ENCODE measurements at places on chromosomes 1 and 21.

DNA sequence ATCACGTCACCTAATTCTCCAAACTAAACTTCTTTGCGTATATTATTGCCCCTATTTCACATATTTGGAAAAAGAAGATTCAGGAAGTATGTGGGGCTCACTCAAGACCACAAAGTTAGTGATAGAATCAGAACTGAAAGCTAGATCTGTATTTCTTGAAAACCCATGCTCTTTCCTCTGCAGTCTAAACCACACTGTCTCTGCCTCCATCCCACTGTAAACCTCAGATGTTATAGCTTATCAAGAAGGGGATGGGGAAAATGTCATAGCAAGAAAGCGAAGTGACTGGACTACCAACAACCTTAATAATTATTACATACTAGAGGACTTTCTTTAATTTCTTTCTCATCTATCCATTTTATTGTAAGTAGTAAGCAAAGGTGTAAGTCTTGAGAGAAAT, 257.7 kb upstream of the SGIP1 start:
- no peak for DNase-seq

GRCh38 chr1:223114871-223115270, 28.2 kb downstream of the TLR5 start:
- DNase-seq, result no peak

GRCh38 chr21:15353546-15353945, 288.7 kb upstream of the NRIP1 start:
- DNase-seq, result no peak

- no peak for DNase-seq
Measured at GRCh38 chr1:5876094-5876650, 116.1 kb downstream of the NPHP4 start.

DNA sequence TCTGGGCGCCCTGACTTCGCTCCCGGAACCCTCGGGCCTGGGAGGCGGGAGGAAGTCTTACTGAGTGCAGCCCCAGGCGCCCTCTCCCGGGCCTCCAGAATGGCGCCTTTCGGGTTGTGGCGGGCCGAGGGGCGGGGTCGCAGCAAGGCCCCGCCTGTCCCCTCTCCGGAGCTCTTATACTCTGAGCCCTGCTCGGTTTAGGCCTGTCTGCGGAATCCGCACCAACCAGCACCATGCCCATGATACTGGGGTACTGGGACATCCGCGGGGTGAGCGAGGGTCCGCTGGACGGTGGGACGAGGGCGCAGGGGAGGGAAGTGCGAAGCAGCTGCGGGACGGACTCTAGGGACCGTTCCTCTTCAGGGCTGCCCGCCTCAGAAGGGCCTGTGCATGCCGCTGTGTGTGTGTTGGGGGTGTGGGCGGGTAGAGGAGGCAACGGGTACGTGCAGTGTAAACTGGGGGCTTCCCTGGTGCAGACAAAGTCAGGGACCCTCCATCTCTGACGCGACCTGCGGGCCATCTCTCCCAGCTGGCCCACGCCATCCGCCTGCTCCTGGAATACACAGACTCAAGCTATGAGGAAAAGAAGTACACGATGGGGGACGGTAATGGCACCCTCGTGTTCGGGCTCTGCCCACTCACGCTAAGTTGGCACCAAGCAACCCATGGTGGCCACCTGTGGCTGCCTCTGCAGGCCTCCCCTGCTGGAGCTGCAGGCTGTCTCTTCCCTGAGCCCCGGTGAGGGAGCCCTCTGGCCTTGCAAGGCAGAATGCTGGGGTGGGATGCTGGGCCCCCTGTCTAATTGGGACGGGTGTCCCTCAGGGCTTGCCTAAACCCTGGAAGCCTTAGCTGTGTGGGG, at the start of gene GSTM1:
GSTM1 (plus strand) TSS at position 177 of the 859 bp plus-strand sequence; CDS start at position 234, 57 bp downstream.
- no peak for DNase-seq

DNA sequence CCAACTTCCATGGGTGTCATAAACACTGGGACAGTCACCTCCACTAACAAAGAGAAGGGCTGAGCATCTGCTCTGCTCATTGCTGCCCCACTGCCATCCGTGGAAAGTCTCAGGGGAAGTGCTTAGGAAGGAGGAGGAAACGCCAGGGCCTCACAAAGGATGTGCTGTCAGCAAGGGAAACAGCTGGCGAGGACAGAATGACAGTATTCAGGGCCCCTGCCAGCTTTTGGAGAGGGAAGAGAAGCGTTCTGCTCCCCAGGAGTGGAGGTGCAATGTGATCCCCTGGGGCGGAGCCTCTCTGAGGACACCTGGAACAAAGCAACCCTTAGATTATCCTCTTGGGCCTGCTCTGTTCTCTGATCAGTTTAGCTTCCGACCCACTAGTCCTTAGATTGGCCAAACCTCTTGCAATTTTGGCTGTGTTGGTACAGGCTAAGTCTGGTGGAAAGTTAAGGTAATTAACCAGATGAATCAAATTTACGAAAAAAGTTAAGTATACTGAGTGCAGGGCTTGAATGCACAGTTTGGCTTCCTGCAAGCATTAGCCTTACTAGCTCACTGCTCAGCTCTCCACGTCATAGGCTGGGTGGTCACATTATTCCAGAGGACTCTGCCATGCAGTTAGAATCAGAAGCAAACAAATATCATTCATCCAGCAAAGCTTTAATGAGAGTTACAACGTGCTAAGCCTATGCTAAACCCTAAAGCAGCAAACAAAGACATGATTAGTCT, 170.2 kb upstream of the NFIA start:
- DNase-seq, result no peak

DNA sequence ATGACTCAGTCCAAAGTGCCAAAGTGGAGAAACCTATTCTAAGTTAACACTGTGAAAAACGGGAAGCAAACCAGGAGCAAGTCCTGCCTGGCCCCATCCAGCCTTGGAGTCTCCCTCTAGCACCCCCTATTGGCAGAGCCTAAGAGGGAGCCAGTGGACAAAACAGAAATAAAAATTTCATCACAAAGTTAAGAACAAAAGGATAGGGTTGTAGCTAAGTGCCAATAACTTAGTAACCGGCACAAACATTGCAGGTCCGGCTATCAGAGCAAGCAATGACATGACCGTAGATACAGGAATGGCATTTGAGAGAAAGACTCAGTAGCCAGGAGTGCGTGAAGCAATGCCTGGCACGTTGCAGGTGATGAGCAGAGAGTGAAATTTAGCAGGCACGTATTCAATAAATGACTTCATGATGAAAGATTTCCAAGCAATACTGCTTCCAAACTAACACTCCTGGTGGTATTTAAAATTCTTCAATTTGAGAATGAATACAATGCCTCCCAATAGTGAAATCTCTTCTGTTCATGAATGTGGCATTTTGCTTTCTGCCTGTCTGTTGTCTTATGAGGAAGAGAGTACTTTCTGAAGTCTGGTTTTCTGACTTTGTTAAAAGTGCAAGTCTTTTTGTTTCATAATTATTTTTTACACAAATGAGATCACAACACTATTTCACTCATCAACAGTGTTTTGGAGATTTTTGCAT, 391.0 kb downstream of the OMA1 start:
- DNase-seq, result no peak

DNA sequence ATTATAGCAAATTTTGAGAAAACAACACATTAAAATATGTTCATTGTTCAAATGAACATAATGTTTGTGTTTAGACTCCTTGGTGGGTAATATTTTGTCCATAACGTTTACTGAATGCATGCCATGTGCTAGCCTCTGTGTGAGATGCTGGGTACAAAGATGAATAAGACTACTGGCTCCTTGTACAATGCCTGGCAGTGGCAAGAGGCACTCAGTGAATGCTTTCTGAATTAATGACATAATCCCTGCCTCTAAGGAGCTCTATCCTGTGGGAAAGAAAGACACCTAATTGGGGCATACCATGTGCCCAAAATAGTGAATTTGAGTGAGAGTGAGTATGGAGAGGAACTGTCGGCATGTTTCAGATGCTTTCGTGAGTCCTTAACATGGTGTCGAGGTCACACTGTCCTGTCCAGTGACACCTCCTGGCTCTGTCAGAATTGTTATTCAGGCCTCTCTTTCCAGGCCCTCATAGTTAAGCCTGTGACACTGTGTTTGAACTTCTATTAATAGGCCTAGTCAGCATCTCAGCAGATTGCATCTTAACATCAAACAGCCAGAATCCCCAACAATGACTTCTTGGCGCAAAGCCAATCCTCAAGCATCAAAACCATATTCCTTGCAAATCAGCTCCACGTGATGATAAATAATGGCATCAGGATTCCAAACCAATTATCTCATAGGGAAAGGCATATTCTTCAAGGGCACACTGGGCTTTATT, 32.8 kb upstream of the S1PR1 start:
- peak; percentile 49 for DNase-seq

GRCh38 chr1:6466751-6467150, 778 bp upstream of the TNFRSF25 start:
- no peak for DNase-seq

DNA sequence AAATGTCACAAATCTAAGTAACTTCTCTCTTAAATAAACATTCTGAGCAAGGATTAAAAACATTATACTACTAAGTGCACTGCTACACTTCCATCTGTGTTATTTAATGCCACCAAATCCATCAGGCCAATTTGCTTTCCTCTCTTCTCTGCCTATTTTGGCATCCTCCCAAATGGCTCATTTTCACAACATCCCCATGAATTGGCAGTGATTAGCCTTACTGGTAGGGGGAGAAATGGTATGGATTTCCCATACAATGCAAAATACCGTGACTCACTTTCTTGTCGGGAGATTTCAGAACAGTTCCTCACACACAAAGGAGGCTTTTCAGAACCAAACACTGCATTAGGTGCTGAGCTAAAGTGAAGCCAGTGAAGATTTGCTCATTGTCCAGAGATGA, 195.7 kb downstream of the MIS18A start:
- no peak for DNase-seq

GRCh38 chr21:33418691-33419090, 15.5 kb downstream of the IFNGR2 start:
- DNase-seq, result no peak

DNA sequence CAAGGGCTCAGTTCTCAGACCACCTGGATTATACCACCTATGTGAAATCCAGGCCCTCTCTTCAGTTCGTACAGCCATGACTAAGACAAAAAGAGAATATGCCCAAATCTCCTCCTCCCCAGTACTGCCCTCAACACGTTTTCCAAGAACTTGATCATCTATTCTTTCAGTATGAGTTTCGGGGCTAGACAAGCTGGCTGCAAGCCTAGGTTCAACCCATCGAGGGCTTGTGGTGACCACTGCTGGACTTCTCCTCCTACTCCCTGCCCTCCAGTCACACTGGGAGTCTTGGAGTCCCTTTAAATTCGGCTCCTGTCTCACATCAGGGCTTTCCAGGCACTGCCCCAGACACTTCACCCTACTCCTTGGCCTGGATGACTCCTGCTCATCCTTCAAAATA, 352.3 kb downstream of the KCNH1 start:
- DNase-seq, result no peak

- no peak for DNase-seq
Measured at GRCh38 chr1:90778486-90778885, 61.4 kb upstream of the BARHL2 start.

DNA sequence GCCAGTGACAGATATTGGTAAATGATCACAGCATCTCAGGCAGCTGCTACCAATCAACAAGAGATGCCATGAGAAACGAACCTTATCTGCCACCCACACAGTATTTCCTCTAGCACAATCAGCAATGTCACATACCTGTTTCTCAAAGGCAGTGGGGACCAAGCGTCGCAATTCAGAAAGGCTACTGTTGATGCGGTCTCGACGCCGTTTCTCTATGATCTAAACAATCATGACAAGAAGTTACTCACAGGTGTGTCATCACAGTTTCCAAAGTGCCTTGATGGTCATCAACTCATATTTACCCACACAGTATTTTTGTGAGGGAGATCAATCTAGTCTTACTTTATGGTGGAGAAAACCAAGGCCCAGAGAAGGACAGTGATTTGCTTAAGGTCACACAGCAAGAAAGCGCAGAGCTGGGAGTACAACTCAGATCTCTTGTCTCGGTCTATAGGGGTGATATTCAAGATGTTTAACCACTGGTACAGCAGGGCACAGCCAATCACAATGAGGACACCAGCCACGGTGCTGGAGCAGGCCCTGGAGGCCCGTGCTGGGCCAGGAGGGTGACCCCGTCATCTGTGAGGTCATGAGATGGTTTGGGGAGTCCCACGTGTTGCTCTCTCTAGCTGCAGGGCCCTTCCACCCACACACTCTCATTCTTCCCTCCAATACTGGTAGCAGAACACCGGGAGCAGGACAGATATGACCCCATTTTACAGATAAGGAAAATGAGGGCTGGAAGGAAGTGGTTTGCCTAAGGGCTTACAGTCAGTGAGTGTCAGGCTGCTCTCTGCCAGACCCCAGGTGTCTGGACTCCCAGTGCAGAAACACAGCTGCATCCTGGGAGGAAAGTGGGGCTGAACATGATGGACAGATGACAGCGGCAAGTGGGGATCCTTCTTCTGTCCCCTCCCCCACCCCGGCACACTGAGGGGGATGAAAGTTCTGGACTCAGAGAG, 7.8 kb downstream of the HEYL start:
- DNase-seq, result no peak

- DNase-seq, result no peak
Measured at GRCh38 chr1:113243529-113243928, 146.8 kb upstream of the MAGI3 start.

- DNase-seq, result no peak
Measured at GRCh38 chr1:211896958-211897357, 66.4 kb upstream of the LPGAT1 start.

- DNase-seq, result no peak
Measured at GRCh38 chr1:197439708-197440280, 171.7 kb downstream of the CRB1 start.

DNA sequence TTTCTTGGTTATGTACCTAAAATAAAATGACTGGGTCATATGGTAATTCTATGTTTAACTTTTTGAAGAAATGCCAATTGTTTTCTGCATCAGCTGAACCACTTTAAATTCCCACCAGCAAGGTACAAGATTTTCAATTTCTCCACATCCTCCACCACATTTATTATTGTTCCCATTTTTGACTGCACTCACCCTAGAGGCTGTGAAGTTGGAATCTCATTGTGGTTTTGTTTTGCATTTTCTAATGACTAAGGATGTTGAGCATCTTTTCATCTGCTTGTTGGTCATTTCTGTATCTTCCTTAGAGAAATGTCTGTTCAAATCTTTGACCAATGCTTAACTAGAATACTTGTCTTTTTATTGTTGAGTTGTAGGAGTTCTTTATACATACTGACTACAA, 72.5 kb downstream of the ASTN1 start:
- DNase-seq, result no peak

DNA sequence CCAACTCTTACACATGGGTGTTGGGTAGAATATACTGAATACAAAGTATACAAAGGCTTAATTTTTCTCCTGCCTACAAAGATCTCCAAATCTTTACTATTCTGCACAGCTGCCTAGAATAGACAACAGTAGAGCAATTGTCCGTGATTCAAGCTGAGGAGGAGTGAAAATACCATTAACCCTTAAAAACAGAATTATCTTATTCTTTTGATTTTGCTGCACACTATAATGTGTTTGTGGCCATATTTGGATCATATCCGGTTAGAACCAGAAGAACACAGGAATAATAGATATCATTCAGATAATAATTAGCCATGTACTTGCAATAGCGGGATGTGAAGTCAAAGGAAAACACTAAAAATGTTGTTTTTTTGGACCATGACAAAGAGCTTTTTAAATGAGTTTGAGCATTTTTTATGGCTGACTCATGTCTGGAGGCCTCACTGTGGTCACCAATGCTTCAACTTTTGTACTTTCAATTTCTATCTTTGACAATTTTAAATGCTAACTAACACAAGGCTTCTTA, 197.6 kb upstream of the FOXD3 start:
- no peak for DNase-seq
